Upper lobe of right lung (tissue), 1 donor: ENCODE measurements at places on chromosomes 7 and 10.

DNA sequence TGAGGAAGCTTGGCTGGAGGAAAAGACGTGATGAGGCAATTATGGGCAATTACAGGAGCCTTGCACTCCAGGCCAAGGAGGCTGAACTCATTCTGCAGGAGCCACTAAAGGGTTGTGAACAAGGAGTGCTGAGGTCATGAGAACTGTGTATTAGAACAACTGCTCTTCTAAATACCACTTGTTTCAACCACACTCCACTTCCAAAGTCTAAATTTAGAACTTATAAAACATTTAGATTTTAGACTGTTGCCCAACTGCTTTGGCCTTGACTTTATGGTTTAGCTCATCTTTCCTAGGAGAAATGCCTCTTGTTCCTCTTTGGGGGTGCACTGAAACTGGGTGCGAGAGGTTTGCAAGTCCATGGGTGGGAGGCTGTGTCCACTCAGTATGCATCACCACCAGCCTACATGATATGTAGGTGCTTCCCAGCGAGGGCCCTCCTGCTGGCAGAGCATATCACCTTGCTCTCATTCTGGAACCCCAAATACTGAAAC is 199.7 kb upstream of the AOAH start:
- no peak for DNase-seq
- no peak overlapping the region for H3K4me3 ChIP-seq
- no peak overlapping the region for H3K27ac ChIP-seq
- H3K27me3 ChIP-seq: no peaks in the 10 kb centered on the region

DNA sequence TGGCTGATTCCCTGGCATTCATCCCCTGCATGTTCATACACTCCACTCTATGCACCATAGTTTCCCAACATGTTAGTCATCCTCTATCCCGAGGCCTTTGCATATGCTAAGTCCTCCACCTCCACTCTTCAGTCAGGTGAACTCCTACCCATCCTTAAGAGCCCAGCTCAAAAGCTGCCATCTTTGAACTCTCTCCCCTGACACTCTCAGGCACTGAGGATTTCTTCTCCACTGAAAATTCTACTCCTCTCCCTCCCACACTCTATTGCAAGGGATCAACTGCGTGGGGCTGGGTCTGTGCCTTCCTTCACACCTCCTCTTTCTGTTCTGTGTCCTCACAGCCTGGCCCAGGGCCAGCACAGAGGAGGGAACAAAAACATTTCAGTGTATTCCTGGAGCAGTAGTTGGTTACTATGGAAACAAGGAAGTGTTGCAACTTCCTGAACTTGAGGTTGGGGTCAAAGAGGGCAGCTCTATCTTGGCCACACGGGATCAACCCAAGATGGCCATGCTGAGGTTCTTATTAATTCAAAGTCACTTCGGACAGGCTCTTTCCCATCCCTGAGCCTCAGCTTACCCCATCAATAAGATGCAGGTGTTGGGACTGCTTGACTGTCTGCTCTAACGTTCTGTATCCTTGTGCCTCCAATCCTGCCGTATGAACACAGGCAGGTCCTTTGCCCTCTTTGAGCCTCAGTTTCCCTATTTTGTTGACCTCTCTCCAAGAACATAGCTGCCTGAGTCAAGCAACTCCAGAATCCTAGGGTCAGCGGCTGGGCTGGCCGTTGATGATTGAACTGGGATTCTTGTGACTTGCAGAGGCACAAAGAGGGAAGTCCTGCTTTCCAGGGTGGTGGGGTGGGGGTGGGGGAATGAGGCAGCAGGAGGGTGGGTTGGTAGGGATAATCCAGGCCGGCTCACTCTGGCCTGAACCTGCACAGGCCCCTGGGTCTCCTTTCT is 15.5 kb downstream of the ZMIZ1 start:
- DNase-seq: peak; percentile 95
- H3K27me3 ChIP-seq: no peaks in the 10 kb centered on the region
- H3K27ac ChIP-seq: peak overlapping the region; percentile 77

DNA sequence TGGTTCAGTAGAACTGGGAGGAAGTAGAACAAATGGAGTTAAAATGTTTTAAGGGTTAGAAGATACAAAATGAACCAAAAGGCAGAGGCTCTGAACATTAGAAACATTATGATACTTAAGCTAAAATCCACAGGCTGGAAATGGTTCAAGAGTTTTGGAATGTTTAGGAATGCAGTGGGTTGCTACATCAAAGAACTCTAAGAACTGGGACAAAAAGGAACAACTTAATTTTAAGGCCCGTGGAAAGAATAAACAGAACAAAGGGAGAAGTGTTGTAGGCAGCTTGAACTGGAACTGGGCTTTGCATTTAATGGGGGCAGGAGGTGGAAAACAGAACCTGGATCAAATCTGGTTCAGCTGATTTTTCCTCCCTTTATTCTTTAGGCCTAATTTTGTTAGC is 3.5 kb upstream of the C7orf25 start:
- H3K4me1 ChIP-seq: peaks cover 15% of the 10 kb centered on the region
- H3K27me3 ChIP-seq: no peaks in the 10 kb centered on the region
- peak overlapping the region; percentile 52 for H3K27ac ChIP-seq
- DNase-seq: no peak
- H3K4me3 ChIP-seq: no peak overlapping the region
- H3K36me3 ChIP-seq: peaks cover 40% of the 10 kb centered on the region

GRCh38 chr10:97549587-97550322 is 22.8 kb upstream of the ANKRD2 start:
- peak overlapping the region; percentile 30 for H3K27ac ChIP-seq
- H3K4me1 ChIP-seq: peaks cover 11% of the 10 kb centered on the region
- H3K4me3 ChIP-seq: no peak overlapping the region
- H3K27me3 ChIP-seq: no peaks in the 10 kb centered on the region
- DNase-seq: no peak

GRCh38 chr10:81915504-81915897 is 40.5 kb downstream of the NRG3 start:
- no peaks in the 10 kb centered on the region for H3K27me3 ChIP-seq
- H3K36me3 ChIP-seq: no peaks in the 10 kb centered on the region
- H3K4me1 ChIP-seq: no peaks in the 10 kb centered on the region
- no peak overlapping the region for H3K27ac ChIP-seq
- no peak for DNase-seq
- no peak overlapping the region for H3K4me3 ChIP-seq

GRCh38 chr7:128450409-128450808 is 5.3 kb upstream of the HILPDA start:
- no peak overlapping the region for H3K4me3 ChIP-seq
- no peak for DNase-seq
- no peaks in the 10 kb centered on the region for H3K27me3 ChIP-seq
- H3K4me1 ChIP-seq: peaks cover 19% of the 10 kb centered on the region
- no peaks in the 10 kb centered on the region for H3K36me3 ChIP-seq

DNA sequence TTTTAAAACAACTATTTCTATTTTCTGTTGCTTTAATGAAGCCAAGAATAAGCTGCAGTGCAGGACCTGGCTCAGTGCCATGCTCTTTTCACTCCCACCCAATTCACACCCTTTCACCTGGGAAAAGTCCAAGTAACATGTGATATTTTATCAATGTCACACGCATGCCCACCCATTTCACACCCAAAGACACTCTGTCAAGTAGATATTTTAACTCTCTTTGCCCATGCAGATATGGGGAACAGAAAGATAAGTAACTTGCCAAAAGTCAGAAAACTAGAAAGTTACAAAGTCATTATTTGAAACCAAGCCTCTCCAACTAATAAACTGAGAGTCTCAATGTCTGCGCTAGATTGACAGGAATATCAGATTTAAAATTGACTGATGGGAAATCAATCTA is 706.7 kb upstream of the PHF14 start:
- no peak for DNase-seq
- H3K36me3 ChIP-seq: no peaks in the 10 kb centered on the region
- no peak overlapping the region for H3K27ac ChIP-seq
- no peak overlapping the region for H3K4me3 ChIP-seq
- H3K27me3 ChIP-seq: no peaks in the 10 kb centered on the region
